NCI-H2081 treated with DMSO at 0.1 percent for 48 hours (cell line): ENCODE measurements at places on chromosomes 4 and X.

GRCh38 chrX:136387951-136388502 is 87.3 kb downstream of the ADGRG4 start:
- DNase-seq: no peak

GRCh38 chr4:71294301-71294700 is 44.5 kb upstream of the SLC4A4 start:
- DNase-seq: no peak

DNA sequence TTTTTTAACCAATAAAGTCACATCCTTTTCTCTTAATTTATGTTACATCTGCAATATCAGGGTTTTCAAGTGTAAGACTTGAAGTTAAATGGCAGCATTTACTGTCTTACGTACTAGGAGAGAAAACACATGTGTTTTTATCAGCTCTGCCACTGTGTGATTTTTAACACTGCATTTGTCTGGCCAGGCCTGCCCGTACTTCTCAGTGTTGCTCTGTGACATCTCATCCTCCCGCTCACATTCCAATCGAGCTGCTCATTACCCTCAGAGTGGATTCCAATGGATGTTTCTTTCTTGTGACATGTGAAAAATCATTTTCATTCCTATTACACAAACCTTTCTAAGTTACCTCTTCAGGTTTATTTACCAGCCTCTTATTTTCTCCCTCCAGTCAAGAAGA is 420.3 kb downstream of the FAT4 start:
- no peak for DNase-seq

GRCh38 chr4:825063-825970 is 612 bp downstream of the CPLX1 start:
- DNase-seq: no peak

DNA sequence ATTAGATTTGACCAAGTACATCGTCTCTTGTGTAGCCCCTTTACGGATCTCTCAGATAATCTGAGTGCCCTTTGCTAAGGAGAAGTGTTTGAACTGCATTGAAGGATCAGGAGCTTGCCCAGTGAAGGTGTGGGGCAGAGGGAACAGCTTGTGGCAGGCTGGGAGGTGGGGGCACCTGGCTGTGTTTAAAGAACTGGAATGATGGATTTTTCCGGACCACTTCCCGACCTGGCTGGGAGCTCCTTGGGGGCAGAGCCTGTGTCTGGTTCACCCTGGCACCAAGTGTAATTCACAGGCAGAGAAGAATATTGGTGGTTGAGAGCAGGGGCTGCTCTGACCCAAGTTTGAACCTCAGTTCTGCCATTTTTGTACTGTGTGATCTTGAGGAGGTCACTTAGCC is 18.5 kb downstream of the TBC1D14 start:
- no peak for DNase-seq

DNA sequence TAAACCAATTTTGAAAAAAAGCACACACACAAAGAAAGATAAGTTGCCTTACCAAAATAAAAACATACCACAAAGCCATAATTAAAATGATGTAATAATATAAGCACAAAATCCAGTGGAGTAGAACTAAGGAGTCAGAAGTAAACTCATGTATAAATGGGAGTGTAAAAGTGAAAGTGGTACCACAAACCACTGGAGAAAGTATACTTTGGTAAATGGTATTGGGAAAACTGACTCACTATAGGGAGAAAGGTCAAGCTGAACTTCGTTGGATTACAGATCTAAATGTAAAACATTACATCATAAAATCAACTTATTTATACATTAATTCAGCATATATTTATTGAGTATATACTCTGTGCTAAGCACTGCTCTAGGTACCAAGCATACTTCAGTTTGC is 46.3 kb upstream of the HHIP start:
- DNase-seq: no peak

DNA sequence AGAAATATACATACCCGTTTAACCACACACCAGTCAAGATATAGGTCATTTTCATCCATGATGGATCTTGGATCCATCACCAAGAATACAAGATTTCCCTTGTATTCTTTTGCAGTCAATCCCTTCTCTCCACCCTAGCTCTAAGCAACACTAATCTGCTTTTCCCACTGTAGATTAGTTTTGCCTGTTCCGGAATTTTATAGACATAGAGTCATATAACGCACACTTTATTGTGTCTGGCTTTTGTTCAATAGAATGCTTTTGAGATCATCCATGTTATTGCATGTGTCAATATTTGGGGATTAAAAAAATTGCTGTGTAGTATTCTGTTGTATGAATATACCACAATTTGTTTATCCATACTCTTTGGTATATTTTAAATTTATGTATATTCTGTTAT is 235.6 kb upstream of the BCOR start:
- no peak for DNase-seq

DNA sequence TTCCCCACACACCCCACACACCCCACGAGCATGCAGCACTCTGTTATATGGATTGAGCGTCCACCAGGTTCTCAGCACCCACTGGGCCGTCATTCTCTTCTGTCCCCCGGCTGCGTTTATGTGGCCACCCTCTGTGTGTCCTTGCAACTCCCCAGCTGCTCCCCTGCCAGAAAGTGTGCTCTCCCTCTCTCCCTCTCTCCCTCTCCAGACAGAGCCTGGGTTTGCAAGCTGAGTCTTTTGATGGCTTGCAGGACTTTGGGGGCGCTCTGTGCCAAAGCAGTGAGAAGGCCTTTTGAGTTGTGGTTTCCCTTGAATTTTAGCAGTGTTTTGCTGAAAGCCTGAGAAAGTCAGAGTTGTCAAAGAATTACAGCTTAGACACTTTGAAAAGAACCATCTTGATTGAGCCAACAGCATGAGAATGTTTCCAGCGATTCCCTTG is 173.5 kb downstream of the DCLK2 start:
- DNase-seq: no peak

- DNase-seq: no peak
Observed at GRCh38 chr4:16415751-16416150, 189.5 kb upstream of the TAPT1 start.

GRCh38 chr4:146834263-146835034 is 111.2 kb downstream of the TTC29 start:
- no peak for DNase-seq

DNA sequence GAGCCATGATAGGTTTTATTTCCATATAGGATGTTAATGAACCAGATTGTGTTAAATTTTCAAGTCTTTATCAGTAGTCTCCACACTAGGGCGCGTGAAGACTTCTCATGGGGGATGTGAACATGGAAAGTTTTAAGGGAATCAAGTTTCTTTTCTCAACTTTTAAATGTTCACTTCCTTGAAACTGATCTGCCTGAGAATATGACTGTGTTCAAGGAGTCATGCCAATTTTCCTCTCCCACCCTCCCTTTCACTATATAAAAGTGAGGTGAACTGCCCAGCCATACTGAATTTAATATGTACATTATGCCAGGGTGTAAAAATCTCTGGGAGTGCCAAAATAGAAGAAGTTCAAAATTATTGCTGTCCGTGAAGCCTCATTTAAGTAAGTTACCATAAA is 30.4 kb upstream of the HPGDS start:
- no peak for DNase-seq

DNA sequence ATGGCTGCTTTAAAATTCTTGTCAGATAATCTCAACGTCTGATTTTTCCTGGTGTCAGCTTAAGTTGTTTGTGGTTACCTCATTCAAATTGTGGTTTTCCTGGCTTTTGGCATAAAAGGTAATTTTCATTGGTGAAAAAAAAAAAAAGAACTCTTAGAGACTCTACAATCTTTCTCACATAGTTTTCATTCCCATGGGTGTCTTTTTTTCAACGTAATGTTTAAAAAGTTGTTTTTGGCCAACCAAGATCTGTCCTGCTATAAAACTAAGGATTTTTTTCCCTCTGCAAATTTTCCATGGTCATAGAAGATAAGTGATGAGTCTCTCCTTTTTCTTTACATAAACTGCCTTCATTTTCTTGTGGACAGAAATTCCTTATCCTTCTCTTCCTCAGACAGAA is 28.9 kb upstream of the RPS6KA6 start:
- no peak for DNase-seq

GRCh38 chrX:48459483-48459882 is 10.6 kb downstream of the SLC38A5 start:
- no peak for DNase-seq

DNA sequence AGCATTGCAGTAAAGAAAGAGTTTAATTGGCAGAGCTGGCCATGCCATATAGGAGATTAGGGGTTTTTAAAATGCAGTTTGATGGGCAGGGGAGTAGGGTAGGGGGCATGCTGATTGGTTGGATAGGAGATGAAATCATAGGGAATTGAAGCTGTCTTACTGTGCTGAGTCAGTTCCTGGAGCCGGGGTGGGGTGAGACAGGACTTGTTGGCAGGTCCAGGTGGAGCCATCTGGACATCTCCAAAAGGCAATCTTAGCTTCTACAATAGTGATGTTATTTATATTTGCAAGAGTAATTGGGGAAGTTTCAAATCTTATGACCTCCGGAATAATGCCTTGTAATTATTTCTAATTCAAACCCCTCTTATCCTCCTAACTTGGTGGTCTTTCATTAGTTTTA is 32.4 kb upstream of the PGM2 start:
- DNase-seq: no peak

DNA sequence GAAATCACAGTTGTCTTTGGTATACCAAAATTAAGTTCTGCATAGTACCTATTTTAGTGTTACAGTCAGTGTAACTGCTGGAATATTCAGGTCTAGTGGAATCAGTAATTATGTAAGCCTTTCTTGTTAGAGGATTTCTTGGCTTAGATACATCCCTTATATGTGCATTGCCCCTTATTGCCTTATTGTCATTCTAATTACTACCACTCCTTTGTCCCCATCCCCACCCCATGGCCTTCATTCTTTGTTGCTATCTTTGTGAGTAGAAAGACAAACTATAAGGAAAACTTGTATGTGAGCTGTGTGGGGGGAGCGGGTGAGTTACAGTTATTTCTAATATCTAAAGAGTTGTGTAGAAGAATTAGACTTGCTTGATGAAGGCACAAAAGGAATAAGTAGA is 36.9 kb upstream of the RPA4 start:
- DNase-seq: no peak

DNA sequence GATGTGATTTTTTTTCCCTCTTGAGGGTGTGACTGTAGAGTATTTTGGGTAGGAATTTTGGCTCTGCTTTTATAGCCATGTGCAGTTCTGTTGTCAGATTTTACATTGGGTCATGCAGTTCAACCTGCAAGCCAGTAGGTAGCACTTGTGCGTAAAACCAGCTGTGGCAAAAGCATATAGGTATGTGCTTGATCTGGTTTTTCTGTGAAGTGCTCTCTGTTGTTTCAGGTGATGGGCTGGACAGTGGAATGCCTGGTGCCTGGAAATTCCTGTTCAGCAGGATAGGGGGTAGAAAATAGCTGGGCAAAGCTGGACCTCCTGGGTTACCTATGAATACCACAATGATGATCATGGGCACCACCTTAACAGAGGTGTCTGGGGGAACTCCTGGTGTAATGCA is 584.2 kb upstream of the PCDH10 start:
- no peak for DNase-seq

GRCh38 chr4:159937595-159937994 is 834.7 kb downstream of the RAPGEF2 start:
- no peak for DNase-seq

- DNase-seq: no peak
Observed at GRCh38 chr4:145178740-145179280, 1.6 kb downstream of the OTUD4 start.

DNA sequence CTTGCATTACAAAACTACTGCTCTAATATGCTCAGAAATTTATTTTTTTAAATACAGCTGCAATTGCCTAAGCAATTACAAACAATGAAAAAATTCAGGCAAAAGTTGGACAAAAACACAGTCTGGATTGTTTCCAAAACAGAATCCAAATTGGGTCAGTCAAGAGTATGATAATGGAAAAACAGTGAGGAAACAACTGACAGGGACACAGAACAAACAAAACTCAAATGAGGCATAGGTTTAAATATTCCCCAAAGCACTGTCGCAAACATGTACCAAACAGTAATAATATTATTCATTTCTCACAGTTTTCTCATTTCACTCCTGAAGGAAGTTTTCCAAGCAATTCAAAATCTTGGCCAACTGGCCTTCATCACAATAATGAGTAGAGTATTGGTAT is 386.6 kb downstream of the CENPC start:
- no peak for DNase-seq

DNA sequence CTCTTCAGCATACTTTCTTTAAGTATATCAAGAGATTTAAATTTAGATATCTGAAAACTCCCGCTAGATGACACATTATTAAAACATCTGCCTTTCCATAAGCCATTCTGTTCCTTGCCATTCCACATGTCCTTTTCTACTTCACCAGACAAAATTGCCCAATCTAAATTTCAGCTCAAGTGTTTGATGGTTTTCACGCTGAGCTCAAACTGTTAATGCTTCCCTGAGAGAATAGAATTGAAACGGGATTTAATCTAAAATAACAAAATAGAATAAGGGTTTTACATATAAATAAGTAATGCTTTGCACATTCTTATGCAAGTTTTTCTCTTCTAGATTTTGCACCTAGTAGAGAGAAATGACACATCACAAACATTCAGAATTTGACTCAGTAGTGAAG is 764.5 kb upstream of the TENM3 start:
- DNase-seq: no peak

DNA sequence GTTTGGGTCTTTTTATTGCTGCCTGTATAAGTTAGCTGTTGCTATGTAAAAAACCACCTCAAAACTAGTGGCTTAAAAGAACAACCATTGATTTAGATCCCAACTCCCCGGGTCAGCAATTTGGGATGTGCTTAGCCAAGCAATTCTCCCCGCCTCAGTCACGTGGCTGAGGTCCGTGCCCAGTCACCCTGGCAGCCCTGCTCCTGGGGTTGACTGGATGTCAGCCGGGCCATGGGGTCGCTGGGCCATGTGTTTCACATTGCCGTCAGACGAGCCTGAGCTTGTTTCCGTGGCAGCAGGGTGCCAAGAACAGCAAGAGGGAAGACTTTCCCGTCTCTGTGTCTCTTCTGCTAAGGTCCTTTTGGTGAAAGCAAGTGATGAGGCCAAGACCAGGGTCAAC is 345.7 kb upstream of the FAT1 start:
- no peak for DNase-seq

DNA sequence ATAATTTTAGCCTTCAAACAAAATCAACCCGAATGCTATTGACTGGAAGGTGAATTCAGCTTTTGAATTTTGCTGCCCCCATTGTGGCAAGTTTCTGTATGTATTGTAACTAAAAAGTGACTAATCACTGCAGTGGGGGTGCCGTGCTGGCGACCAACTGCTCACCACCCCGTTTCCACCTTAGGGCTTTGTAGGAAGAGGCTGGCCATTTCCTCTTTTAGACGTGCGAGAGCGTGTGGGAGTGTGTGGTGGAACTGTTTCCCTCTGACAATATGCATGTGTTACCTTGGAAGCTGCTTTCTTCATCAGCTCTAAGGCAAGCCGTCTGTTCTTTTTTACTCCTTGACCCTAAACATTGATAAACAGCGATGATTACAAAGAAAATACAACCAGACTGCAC is 78.8 kb downstream of the SEL1L3 start:
- DNase-seq: no peak

- no peak for DNase-seq
Observed at GRCh38 chr4:8846826-8847225, 24.8 kb downstream of the HMX1 start.

GRCh38 chr4:107930821-107931774 is at the start of gene CYP2U1:
Gene CYP2U1 (plus strand): TSS chr4:107931549. CDS start chr4:107931644, 95 bp downstream.
- DNase-seq: no peak
